SJCRH30 (cell line): ENCODE measurements at places on chromosomes 6 and 20. TPM values are rescaled to one million over a fixed set of nuclear protein-coding genes. Genes with fewer than 3 reads are reported as not detected.

The TBXT gene
- total RNA-seq: 0.20 TPM in 1 of 2 replicates, not detected in the other

The SLC17A1 gene
- not detected in 2 replicates for total RNA-seq

GRCh38 chr20:39117491-39117890, 155.3 kb downstream of the DHX35 start:
- DNase-seq: peak; percentile 37
- no peaks in the 10 kb centered on the region for H3K4me1 ChIP-seq
- H3K27me3 ChIP-seq: peaks cover 12% of the 10 kb centered on the region
- no peak overlapping the region for H3K27ac ChIP-seq

- H3K36me3 ChIP-seq: peaks cover 41% of the 10 kb centered on the region
- peak overlapping the region; percentile 74 for H3K4me3 ChIP-seq
- no peaks in the 10 kb centered on the region for H3K27me3 ChIP-seq
- peak; percentile 60 for DNase-seq
These were observed 1.7 kb downstream of the NECAB3 start for GRCh38 chr20:33672426-33673113.

GRCh38 chr20:62209850-62210495, 10.1 kb downstream of the HRH3 start:
- DNase-seq: peak; percentile 45
- H3K27ac ChIP-seq: no peak overlapping the region
- peaks cover 5% of the 10 kb centered on the region; the same call in 1 of the 2 replicates for H3K27me3 ChIP-seq
- peaks cover 25% of the 10 kb centered on the region for H3K4me1 ChIP-seq
- H3K36me3 ChIP-seq: no peaks in the 10 kb centered on the region
